ENCODE measurements at places on chromosomes 11 and 22.

DNA sequence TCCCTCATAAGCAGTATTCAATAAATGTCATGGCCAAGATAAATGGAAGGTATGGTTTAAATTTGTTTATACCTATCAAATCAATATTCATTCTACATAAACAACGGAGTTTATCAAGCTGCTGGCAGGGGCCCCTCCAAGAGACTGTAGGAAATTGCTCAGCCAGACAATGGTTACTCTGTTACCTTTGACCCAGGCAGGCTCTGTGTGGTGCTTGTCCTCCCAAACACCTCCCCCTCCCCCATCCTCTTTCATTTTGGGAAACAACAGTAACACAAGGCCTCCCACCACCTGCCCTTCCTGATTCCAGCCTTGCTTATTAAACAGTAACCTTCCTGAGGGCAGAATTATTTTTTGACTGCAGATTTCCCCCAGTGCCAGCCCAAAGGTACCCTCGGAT, 10.5 kb upstream of the ZBTB16 start:
- DNase-seq, result no peak

DNA sequence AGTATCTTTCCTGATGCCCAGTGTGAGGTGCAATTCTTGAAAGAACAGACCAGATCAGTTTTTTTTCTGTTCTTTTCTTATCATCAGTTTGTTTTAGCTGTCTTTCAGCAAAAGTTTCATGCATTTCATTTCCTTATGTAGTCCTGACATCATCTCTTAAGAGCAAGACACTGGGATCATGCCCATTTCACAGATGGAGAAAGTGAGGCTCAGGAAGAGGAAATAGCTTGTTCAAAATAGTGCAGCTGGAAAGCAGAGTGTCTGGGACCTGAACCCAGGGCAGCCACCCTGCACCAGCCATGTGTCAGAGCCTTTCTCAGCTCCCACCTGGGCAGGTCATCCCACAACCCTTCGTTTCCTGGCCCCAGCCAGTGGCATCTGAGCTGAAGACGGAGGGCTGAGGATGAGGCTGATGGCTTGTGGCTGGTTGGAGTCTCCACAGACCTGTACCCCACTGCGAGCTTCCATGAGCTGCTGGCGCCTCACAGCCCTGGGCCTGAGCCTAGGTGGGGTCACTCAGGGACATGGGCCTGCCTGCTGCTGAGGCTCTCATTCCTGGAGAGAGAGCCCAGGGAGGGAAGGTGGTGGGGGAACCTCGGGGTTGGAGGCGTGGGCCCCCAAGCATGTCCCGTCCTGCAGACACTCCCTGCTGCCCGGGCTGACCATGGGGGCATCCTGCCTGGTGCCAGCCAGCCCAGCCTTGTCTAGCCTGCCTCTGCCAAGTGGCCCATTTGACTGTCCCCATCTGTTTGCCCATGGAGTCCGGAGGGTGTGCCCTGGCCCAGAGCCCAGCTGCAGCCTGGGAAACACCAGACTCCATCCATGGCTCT, 61.8 kb downstream of the SMIM38 start:
- no peak for DNase-seq

DNA sequence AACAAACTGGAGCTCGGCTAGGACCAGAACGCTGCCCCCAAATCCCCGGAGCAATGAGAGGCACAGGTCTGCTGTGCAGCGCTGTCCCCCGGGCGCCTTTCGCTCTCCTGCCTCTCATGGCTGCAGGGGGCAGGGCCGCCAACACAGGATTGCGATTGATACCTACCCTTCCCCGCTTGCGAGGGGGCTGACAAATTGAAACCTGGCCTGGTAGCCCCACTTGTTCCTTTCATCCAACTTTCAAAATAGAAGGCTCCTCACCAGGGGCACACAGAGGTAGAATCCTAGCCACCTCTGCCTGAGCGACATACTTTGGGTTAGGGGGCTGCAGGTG, 642 bp upstream of the CASTOR1 start:
- DNase-seq, result no peak

DNA sequence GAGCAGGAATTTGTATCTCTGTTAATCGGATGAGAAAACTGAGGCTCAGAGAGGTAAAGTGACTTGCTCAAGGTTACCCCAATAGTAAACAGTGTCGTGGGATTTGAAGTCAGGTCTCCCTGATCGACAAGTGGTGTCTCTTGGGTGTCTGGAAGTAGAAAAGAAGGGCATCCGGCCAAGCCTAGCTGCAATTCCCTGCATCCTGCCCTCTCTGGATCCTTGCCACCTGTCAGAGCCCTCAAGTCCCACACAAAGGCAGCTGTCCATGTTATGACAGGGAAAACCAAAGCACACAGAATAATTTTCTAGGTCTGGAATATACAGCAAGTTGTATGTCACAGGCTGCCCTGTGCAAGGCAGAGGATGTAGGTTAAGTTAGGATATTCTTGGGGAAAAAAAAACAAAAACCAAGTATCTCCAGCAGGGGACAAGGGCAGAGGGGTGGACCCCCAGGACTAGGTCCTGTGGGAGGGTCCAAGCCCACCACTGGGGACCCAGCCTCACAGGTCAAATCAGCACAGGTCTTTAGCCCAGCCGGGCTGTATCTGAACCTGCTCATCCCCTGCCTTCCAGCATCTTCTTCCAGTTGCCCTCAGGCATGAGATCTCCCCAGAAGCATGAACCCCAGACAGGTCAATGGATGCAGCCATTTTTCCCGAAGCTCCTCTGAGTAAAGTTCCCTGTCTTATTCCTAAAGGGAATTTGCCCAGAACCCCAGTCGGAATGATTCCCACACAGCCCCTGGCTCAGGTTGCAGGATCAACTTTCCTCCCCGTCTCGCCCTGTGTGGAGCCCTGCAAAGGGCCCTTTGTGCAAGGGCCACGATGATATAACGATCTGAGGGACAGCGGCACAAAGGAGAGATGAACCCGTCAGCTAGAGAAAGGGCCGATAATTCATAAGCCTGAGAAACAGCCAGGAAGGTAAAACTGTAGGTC, 15.0 kb downstream of the USH1C start:
- DNase-seq, result no peak

GRCh38 chr11:103903621-103904323, 132.7 kb upstream of the DDI1 start:
- no peak for DNase-seq

DNA sequence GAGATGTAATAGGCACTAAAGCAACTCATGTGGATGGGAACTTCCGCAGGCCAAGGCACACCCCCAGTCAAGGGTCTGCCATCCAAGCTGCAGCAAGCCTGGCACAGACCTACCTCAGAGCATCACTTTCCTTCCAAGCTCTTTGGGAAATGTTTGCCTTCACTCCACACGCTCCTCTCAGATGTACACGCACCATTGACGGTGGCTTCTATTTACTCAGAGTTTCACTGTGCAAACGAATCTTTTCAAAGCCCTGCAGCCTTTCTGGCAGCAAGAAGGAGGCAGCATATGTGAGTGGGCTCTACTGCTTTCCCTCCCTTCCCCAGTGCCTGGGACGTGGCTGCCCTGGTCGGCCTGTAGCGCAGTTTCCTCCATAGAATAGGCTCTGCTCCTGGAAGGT, 60.9 kb upstream of the USP47 start:
- DNase-seq, result no peak

DNA sequence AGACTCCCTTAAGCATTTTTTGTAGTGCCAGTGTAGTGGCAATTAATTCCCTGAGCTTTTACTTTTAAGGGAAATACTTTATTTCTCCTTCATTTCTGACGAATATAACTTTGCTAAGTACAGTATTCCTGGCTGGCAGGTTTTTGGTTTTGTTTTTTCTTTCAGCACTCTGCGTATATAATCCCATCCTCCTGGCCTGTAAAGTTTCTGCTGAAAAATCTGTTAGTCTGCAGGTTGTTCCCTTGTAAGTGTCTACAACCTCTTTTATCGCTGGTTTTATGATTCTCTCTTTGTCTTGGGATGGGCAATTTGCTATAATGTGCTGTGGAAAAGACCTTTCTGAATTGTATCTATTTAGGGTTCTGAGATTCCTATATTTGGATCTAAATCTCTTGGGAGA, 56.0 kb downstream of the KCNQ1OT1 start:
- DNase-seq, result no peak

DNA sequence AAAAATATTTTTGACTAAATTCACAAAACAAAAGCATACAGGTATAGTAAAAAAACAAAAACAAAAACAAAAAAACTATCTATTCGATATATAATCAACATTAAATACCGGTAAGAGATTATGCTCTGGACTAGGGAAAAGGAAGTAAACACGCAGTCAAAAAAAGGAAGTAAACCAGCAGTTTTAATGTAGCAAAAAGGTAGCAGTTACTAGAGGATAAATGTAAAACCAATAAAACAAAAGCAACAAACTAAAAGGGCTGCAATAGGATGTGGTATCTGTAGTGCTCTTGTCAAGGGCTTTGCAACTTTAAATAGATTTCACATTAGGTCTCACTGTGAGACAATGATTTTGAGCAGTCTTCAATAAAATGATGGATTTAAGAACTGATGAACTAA, 2.4 kb downstream of the TRIM22 start:
- peak; percentile 20 for DNase-seq

DNA sequence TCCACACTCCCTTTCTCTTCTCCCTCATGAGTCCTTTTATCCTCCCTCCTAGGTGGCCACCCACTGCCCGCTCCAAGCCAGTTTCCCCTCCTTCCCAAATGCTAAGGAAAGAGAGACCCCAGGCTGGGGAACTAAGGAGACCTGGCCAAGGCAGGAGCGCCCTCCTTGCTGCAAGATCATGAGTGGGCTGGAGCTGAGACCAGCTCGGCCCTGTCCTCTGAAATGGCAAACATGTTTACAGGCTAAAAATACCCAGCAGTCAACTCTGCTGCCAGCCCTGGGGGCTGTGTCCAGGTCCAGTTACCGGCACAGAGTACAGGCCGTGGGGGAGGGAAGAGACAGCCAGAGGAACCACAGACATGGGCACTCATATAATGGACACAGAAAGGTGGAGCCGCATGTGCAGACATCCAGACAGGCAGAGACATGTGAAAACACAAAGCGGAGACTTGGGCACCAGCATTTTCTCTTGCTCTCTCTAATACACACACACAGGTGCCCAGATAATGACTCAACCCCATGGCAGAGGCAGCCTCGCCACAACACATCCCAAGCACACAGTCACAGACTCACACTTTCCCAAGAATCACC, 1.2 kb upstream of the AHNAK start:
- DNase-seq, result no peak
